ENCODE measurements at places on chromosomes 11 and 22.

DNA sequence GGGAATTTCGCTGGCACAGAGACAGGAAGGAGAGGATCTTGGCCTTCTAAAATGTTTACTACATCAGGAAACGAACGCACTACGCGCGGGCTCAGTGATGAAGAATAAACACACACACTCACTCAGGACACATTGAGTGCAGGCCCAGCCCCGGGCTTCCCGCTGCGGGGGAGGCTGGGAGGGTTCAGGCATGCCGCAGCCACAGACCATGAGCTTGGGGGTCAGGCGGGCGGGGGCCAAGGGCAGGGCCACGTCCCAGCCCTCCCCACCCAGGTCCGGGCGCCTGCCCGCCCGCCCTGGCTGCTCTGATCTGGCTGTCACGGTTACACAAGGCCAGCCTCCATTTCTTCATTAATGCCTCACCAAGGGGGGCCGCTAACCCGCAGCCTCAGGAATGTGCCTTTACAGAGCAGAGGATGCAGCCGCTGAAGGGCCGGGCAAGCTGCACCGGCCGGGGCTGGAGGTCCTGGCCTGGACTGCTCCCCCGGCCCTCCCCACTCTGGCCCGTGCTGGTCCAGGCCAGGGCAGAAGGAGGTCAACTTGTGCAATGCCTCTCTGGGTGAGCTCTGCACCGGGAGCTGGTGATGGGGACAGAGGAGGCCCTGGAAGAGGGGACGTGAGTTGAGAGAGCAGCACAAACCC, 41.7 kb downstream of the IGF2 start:
- DNase-seq, result no peak

DNA sequence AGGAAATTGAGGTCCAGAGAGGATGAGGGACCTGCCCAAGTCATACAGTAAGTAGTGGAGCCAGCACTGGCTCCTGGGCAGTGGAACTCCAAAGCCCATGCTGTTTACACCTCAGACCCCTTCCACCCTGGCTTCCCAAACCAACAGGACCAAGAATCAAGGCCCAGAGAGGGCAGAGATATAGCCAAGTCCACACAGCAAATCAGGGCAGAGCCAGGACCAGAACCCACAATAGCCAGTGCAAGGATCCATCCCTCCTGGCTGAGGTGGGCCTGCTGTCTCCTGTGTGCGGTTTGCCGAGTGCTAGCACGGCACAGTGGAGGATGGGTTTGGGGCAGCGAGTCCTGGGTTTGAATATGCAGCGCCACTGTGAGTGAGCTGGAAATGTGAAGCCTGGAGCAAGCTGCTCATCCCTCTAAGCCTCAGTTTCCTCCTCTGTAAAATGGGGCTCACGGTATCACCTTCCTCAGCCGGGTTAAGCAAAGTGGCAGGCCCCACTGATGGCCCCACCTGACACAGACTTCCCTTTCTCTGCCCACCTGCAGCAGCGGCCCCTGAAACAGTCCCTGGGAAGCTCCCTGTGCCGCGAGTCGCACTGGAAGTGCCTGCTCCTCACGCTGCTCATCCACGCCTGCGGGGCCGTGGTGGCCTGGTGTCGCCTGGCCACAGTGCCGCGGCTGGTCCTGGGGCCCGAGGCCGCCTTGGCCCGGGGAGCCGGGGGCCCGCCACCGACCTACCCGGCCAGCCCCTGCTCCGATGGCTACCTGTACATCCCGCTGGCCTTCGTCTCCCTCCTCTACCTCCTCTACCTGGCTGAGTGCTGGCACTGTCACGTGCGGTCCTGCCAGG, 2.3 kb downstream of the TMEM151A start:
- no peak for DNase-seq

- DNase-seq, result no peak
Measured at GRCh38 chr11:27204529-27204928, 158.5 kb downstream of the CCDC34 start.

DNA sequence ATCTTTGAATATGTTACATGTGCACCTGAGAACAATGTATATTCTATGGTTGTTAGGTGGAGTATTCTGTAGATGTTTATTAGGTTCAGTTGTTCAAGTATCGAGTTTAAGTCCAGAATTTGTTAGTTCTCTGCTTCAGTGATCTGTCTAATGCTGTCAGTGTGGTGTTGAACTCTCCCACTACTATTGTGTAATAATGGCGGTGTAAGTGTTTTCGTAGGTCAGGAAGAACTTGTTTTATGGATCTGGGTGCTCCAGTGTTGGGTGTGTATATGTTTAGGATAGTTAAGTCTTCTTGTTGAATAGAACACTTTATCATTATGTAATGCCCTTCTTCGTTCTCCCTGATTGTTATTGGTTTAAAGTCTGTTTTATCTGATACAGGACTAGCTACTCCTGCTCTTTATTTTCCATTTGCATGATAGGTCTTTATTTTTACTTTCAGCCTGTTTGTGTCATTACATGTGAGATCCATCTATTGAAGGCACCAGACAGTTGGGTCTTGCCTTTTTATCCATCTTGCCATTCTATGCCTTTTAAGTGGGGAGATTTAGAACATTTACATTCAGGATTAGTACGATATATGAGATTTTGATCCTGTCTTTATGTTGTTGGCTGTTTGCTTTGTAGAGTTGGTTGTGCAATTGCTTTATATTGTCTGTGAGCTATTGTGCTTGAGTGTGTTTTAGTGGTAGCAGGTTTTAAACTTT, 121.6 kb downstream of the DDX10 start:
- DNase-seq, result no peak

GRCh38 chr22:29390270-29390669, 1.9 kb upstream of the AP1B1 start:
- DNase-seq, result no peak
